Activated T-helper 2 cell treated with anti-CD3 and anti-CD28 coated beads, Interferon-gamma antibody, Interleukin-2, Interleukin-4, amounts not matched to agents 10 μg/mL and 5 μg/mL and 100 μg/mL, durations not matched to agents 14 hours and 24 hours and 36 hours (primary cell): ENCODE measurements at places on chromosomes 5 and 9. TPM values are rescaled to one million over a fixed set of nuclear protein-coding genes. Genes with fewer than 3 reads are reported as not detected.

Gene SLC6A3
- total RNA-seq, result not detected in 2 replicates

Gene LHX3
- total RNA-seq, result not detected in 2 replicates

Gene TRPM3
- not detected in 2 replicates for total RNA-seq

Gene PCDHGA9
- 0.23 and 0.32 TPM in 2 replicates for total RNA-seq

Gene SKIC3
- total RNA-seq, result 60.2 and 61.6 TPM in 2 replicates

Gene NUP155
- 66.8 and 69.8 TPM in 2 replicates for total RNA-seq

Gene TMEM203
- 34.9 and 35.0 TPM in 2 replicates for total RNA-seq

Gene ADAMTS16
- total RNA-seq, result not detected in 2 replicates

Gene PCDHA1
- 0.07 TPM in 1 of 2 replicates, not detected in the other for total RNA-seq

Gene HRH2
- 34.3 and 37.1 TPM in 2 replicates for total RNA-seq

Gene DBH
- total RNA-seq, result not detected in 2 replicates

Gene SH3TC2
- not detected in 2 replicates for total RNA-seq

Gene NR2F1-AS1
- not detected in 2 replicates for total RNA-seq

Gene TTC39B
- 8.9 and 10.5 TPM in 2 replicates for total RNA-seq

Gene PCDHGA4
- total RNA-seq, result 0.44 and 0.57 TPM in 2 replicates

Gene MEIKIN
- not detected in 2 replicates for total RNA-seq

Gene FAM81B
- not detected in 2 replicates for total RNA-seq

Gene PTGDS
- not detected in 2 replicates for total RNA-seq

Gene C9orf50
- total RNA-seq, result not detected in 2 replicates

Gene SGCD
- not detected in 2 replicates for total RNA-seq

Gene PRR16
- not detected in 2 replicates for total RNA-seq

Gene C7
- total RNA-seq, result not detected in 2 replicates

Gene SH2D3C
- 23.6 and 25.1 TPM in 2 replicates for total RNA-seq

Gene FAT2
- total RNA-seq, result under 0.01 TPM in 1 of 2 replicates, not detected in the other

Gene PCDHB3
- not detected in 2 replicates for total RNA-seq

Gene LHX6
- not detected in 2 replicates for total RNA-seq

Gene LRRTM2
- total RNA-seq, result 0.44 and 0.59 TPM in 2 replicates

Gene RMRP
- total RNA-seq, result 5,290 and 6,583 TPM in 2 replicates

Gene IRX1
- not detected in 2 replicates for total RNA-seq

Gene WHRN
- 2.8 and 2.9 TPM in 2 replicates for total RNA-seq

Gene SHISAL2B
- not detected in 2 replicates for total RNA-seq

Gene TMEM38B
- total RNA-seq, result 11.3 and 13.1 TPM in 2 replicates

Gene IFNA2
- total RNA-seq, result not detected in 2 replicates

Gene IL3
- total RNA-seq, result 140 and 142 TPM in 2 replicates

Gene LCN15
- total RNA-seq, result not detected in 2 replicates

Gene DMGDH
- 0.37 and 0.41 TPM in 2 replicates for total RNA-seq

Gene MELK
- 56.3 and 57.9 TPM in 2 replicates for total RNA-seq

Gene INSYN2B
- total RNA-seq, result not detected in 2 replicates

Gene LHX2
- total RNA-seq, result not detected in 2 replicates

Gene GLDC
- total RNA-seq, result 1.0 and 1.4 TPM in 2 replicates

Gene TMEM171
- not detected in 2 replicates for total RNA-seq

Gene SPINK4
- not detected in 2 replicates for total RNA-seq

Gene GPR151
- not detected in 2 replicates for total RNA-seq

Gene TTC23L
- total RNA-seq, result not detected in 2 replicates

Gene AK1
- total RNA-seq, result 19.6 and 21.0 TPM in 2 replicates

Gene ANKRD18B
- total RNA-seq, result 1.6 and 2.6 TPM in 2 replicates

Gene BNIP1
- 22.6 and 23.2 TPM in 2 replicates for total RNA-seq

Gene FANCG
- total RNA-seq, result 102 and 107 TPM in 2 replicates

Gene PDE8B
- total RNA-seq, result 0.05 TPM in 1 of 2 replicates, not detected in the other
